Stimulated activated CD4-positive, alpha-beta T cell treated with anti-CD3 and anti-CD28 coated beads, Interleukin-15, amount 100 ng/mL, for 48 hours (primary cell): ENCODE measurements at places on chromosomes 3 and 15.

- DNase-seq, result no peak
These were observed 123.3 kb downstream of the MOBP start for GRCh38 chr3:39590806-39591205.

- no peak for DNase-seq
These were observed 50.1 kb downstream of the CALML4 start for GRCh38 chr15:68154923-68155559.

DNA sequence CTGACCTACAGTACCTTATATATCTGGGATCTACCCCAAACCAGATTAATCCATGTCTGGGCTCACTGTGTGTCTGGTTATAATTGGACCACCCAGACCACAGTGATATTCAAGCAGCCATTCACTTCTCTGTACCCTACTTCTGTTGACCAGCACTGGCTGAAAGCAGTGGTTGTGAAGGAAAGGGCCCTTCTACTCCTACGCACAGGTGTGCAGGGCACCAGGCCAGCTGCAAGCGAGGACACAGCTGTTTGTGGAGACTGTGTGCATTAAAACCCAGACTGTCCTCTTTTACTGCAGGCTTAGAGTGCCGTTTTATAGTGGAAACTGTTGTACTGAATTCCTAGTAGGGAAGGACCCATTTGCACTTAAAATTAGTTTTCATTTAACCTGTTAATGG is 29.5 kb downstream of the CTDSPL start:
- no peak for DNase-seq

DNA sequence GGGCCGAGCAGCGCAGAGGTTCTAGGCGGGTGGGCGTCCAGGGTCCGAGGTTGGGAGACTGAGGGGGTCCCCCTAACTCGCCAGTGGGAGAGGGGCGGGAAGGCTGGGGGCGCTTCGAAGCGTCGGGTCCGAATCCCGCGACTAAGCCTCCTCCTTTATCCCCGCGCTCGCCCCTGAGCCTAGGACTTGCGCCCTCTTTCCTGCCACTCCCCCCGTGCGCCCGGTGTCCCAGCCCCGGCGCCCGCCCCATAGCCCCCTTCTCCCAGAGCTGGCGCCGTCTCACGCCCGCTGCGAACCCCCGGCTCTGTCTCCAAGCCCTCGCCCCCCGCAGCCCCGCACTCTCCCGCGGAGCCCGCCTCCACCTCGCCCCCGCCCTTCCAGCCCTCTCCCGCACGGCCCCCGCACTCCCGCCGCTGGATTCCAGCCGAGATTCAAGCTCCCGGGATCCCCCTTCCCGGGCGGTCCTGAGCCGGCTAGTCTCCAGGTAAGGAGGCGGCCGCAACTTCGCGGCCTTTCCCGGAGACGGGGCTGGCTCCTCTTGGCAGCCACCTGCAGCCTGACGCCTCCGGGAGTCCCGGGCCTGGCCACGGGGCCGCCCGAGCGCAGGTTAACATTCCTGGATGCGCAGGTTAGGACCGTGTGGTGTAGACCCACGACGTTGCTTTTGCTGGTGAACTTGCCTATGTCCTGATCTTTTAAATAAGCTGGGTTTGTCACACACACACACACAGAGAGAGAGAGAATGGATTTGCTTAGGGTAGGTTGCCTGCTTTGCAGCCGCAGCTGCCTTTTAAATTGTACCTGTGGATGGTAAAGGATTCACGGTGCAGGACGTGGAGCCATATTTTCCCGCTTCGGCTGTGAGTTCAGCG is 563 bp downstream of the PXYLP1 start:
- DNase-seq, result no peak

DNA sequence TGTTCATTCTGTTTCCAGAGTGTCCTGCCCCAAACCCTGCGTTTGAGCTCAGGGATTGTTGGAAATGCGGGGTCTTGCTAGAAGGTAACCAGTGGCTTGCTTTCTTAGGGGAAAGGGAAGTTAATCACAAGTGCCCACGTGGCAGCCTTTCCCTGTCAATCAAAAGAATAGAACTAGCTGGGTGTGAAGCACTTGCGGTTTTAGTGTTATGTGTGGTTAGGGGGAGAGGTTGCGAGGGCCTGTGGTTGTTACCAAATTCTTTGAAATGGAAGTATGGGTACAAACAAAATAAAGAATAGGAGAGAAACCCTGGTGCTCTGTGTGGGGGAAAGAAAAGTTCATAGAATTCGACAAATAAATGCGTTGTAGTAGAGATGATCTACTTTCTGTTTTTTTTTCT is 67.6 kb downstream of the FNDC3B start:
- peak; percentile 24 for DNase-seq

DNA sequence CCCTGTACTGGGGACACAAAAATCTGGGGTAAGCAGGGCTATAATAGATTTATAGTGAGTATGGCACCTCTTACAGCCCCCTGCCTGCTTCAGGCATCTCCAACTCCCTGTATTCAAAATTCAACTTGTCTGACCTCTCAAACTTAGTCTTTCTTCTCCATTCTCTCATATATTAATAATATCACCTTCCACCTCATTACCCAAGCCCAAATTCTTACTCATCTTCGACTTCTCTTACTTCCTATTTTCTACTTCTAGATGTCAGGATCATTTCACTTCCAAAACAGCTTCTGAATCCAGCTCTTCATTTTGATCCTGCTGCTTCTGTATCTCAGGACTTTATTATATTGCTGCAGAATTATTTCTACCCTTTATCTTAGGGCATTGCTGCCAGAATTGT is 290.7 kb downstream of the CHST2 start:
- no peak for DNase-seq

DNA sequence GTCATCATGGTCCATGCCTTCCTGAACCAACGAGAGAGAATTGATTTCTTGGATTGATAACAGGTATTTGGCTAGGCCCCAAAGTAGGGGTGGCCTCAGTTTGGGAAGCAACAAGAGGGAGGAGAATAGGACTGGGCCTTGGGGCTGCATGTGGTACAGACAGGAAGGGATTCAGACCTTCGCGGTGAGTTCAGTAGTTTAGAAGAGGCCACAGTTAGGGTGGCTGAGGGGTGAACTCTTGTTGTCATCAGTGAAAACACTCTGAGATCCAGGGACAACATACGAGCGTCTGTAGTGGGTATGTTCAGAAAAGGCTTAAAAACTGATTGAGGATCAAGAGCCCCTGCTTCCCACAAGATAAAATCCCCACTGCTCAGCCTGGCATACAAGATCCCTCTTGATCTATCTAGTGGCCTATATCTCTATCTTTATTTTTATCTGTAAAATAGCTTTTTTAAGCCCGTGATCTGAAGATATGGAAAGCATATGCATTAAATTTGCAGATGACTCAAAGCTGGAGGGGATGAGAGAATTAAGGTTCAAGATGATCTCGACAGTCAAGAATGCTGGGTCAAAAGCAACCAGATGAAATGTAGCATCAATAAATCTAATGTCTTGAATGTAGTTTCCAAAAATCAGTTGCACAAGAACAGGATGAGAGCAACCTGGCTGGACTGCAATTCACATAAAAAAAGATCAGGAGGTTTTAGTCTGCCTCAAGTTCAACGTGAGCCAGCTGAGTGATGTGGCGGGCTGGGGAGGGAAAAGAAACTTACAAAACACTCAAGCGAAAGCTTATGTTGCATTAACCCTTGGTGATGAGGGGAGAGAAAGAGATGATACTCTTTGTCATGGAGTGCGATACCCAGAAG is 221.1 kb upstream of the TLE3 start:
- no peak for DNase-seq

GRCh38 chr3:189646853-189647542 is 15.8 kb downstream of the TP63 start:
- no peak for DNase-seq

DNA sequence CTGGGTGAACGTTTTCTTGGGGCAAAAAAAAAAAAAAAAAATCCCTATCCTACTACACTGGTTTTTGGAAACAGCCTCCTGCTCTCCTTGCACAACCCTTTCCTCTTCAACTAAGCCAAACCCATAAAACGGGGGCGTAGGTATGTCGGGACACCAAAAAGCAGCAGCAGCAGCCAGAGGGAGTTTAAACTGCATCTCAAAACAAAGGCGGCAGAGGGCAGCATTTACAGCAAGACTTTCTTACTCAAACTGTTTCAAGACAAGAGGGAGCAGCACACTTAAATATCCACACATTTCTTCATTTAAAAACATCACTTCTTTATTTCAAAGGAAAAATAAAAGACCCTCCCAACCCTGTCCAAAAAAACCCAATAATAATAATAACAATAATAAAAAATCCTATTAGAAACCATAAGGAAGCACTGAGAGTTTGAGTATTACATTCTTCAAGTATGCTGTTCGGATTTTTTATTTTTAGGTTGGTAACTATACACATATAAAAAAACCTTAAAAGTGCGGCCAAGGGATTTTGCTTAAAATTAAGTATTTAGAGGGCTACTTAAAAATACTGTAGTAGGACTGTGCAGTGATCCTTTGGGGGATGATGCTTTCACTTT is 43.9 kb upstream of the PLXND1 start:
- DNase-seq, result peak; percentile 38

- no peak for DNase-seq
These were observed 27.3 kb downstream of the PTPN23 start for GRCh38 chr3:47407896-47408838.

DNA sequence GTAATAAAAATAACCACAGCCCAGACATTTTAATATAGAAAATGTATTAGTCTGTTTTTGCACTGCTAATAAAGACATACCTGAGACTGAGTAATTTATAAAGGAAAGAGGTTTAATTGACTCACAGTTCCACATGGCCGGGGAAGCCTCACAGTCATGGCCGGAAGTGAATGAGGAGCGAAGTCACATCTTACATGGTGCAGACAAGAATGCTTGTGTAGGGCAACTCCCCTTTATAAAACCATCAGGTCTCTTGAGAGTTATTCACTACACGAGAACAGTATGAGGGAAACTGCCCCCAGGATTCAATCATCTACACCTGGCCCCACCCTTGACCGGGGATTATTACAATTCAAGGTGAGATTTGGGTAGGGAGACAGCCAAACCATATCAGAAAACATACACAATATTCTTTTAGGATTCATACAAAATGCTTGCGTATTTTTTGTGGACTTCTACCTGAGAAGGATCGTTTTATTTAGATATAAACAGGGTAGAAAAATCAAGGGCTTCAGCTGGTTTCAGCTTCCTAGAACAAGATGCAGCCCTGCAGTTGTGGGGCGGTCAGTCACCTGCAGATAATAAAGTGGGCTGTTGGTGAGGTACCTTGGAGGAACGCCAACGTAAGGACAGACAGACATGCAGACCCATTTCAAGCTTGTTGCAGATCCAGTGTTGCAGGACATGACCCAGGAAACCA is 101.9 kb downstream of the TNIK start:
- DNase-seq, result no peak

- no peak for DNase-seq
These were observed 53.3 kb upstream of the CHMP2B start for GRCh38 chr3:87173776-87174175.

DNA sequence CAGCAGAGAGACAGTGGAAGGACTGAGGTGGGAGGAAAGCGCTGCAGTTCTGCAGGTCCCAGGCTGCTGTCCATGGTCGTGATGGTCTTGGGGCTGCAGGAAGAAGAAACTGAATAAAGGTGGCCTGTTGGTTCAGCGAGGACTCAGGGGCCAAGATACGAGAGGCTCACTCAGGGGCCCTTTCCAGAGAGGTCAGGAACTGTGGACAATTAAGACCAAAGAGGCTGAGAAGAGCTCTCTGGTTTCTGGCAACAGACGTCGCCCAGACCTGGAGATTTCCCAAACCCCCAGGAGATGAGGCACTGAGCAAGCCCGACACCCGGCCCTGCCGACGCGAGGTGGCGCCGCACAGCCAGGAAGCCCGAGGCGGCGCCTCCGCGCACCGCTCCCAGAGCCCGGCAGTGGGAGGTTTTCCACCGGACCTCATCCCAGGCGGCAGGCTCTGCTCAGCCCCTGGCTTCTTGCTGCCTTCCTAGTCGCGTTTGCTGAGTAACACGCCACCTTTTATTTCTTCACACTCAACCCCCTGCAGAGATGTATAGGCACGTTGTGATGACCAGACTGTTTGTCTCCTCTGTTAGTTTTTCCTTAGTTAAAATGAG is 56.4 kb upstream of the ARRDC4 start:
- DNase-seq, result peak; percentile 7

DNA sequence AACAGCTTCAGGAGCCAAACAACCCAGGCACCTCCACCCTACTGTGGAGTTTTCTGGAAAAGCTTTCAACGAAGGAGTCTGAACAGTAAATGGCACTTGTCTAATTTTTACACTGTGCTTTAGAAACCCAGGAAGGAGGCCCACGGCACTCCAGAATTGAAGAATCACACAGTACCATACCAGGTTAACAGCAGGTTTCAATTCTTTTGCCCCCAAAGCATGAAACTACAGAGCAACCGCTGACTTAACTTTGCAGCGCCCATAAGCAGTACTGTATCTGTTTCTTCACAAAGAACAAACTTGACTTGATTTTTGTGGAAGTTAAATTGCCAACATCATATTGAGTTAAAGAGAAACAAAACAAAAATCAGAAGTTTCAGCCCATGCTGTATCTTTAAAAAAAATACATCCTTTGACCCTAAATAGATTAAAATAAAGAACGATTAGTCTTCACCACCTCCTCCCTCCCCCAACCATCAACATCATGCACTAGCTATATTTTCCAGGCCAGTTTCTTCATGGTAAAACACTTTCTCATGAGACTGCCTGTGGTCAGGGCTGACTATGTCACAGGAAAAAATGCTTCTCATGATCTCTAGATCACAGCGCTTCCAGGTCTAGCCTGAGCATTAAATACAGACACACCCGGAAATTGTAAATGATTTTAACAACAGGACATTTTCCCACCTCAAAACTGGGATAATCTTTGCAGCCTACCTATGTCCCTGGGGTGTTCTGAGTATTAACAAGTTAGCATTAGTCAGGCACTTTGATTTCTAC is 456.3 kb downstream of the FOXP1 start:
- DNase-seq, result no peak

GRCh38 chr3:6510713-6511112 is 350.2 kb upstream of the GRM7 start:
- DNase-seq, result no peak

- no peak for DNase-seq
These were observed 132.3 kb downstream of the SNRPN start for GRCh38 chr15:25087137-25087536.

DNA sequence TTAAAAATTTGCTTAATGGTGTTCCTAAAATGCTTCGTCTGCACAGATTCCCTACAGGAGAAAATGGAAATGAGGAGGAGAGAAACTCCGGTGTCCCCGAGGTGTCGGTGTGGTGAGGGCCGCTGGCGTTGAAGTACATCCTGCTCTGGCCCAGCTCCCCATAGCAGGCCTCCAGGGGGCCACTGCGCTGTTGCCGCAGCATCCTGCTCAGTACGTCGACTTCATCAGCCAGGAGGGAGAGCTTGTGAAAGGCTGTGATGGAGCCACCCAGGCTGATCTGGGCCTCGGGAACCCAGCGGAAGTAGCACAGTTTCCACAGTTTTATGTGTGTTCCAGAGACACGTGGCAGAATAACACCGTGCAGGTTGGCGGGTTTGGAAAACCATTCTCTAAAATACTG is 37.8 kb downstream of the FAN1 start:
- DNase-seq, result no peak

DNA sequence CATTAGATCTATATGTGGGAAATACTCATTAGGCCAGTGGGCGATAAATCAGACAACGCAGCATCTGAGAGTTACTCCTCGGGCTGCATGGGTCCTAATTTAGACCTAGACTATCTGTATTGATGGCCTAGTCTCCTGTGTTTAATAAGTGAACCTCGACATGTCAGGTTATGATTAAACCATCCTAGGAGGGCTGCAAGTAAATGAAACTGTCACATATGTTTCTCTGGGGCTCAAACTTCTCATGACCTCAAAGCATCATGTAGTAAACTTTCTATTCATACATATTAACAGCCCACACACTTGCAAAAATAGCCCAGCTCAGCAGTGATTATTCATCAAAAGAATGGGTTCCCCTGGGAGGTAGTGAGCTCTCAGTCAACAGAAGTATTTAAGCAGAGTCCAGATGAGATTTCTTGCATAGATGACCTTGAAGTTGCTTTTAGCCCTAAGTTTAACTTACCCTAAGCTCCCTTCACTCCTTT is 51.6 kb downstream of the RAB11A start:
- no peak for DNase-seq
